ENCODE measurements at places on chromosomes 6 and 20.
A peak's percentile ranks its signal among the peaks of the same experiment; 100 is the strongest.

- no peak for DNase-seq
These were observed 8.0 kb downstream of the DACT2 start for GRCh38 chr6:168311410-168312124.

GRCh38 chr20:8790442-8791074, 278.3 kb upstream of the PLCB4 start:
- DNase-seq = peak; percentile 15

GRCh38 chr20:62704341-62704948, 4.2 kb upstream of the NTSR1 start:
- DNase-seq = peak; percentile 78

- no peak for DNase-seq
These were observed 71.3 kb upstream of the IYD start for GRCh38 chr6:150297327-150298029.

GRCh38 chr6:35084511-35085203, 56.5 kb downstream of the TCP11 start:
- no peak for DNase-seq

DNA sequence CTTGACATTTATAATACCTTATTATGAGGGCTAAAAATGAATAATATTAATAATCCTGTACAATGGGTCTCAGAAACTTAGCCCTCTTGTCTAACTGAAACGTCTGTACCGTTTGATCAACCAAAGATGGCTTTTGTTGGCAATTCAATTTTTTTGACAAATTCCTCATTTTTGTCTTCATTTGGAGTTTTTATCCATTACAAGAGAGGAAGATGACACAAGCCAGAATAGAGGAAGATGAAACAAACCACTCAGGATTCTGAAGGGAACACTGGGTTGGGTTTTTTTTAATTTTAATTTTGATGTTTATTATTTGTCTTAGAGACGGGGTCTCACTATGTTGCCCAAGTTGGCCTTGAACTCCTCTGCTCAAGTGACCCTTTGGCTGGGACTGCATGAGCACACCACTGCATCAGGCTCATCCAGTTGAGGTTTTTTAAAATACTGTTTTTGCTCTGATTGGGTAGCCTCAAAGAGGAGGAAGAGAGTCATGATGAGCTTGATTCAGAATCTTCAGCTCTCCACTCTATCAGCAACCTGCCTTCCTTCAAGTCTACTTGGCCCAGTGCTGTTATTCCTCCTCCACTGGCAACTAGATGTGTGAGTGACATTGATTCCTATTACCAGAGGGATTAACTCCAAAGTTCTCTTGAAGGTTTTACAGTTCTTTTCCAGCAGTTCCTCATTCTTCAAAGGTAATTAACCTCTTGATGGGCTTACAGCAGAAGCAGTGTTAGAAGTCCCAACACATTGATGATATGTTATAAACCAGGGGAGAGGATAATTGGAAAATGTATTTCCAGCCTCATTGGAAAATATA, 71.3 kb downstream of the ATXN1 start:
- DNase-seq = no peak

DNA sequence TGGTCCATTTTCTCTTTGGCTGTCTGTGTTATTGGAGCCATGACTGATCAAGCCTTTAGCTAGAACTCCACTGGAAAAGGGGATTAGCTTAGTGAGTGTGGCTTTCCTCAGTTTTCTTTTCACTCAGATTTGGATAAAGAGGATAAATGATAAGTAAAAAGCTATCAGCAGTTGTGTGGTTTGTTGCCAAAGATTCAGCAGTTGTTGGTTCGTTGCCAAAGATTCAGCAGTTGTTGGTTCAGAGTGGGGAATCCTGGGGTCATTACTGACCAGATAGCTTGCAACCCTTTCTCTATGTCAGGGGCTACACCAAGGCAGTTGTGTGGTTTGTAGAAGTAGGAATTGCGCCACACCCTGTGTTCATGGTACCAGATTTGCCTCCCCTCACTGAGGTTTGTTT, 107.7 kb upstream of the SCP2D1 start:
- no peak for DNase-seq

All from AG04450 (cell line).